Activated CD4-positive, alpha-beta T cell treated with anti-CD3 and anti-CD28 coated beads for 36 hours (primary cell): ENCODE measurements at places on chromosomes 6 and 20. TPM values are rescaled to one million over a fixed set of nuclear protein-coding genes. Genes with fewer than 3 reads are reported as not detected.

- no peak overlapping the region for H3K4me3 ChIP-seq
- no peaks in the 10 kb centered on the region for H3K4me1 ChIP-seq
- no peak overlapping the region for H3K27ac ChIP-seq
- H3K27me3 ChIP-seq: peaks cover 12% of the 10 kb centered on the region
These were observed 168.5 kb downstream of the SCP2D1 start for GRCh38 chr20:18981962-18982539.

DNA sequence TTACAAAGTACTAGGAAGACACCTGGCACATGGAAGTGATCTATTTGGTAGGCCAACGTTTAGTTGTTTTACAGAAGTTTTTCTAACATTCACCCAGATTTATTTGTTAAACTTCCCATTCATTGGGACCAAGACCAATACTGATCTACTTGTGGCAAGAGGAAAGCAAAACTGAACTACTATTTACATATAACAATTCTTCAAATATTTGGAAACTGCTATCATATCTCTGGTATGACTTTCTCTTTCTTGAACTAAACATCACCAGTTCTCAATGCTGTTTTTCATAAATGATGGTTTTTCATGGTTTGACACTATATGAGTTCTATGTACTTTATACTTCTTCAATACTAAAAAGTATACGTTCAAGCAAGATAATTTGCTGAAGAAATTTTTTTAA lies 189.2 kb downstream of the ASCC3 start:
- H3K4me1 ChIP-seq: no peaks in the 10 kb centered on the region
- no peak overlapping the region for H3K27ac ChIP-seq
- H3K27me3 ChIP-seq: no peaks in the 10 kb centered on the region
- H3K36me3 ChIP-seq: peaks cover 3% of the 10 kb centered on the region
- H3K4me3 ChIP-seq: no peak overlapping the region

- peak; percentile 2 for DNase-seq
- H3K4me1 ChIP-seq: no peaks in the 10 kb centered on the region
- no peaks in the 10 kb centered on the region for H3K27me3 ChIP-seq
- no peak overlapping the region for H3K4me3 ChIP-seq
These were observed 49.8 kb downstream of the MYH7B start for GRCh38 chr20:35005463-35005961.

GRCh38 chr6:32566957-32567356 lies 22.7 kb downstream of the HLA-DRB1 start:
- peaks cover 2% of the 10 kb centered on the region for H3K27me3 ChIP-seq
- no peak overlapping the region for H3K4me3 ChIP-seq
- H3K4me1 ChIP-seq: peaks cover 7% of the 10 kb centered on the region
- DNase-seq: no peak
- no peaks in the 10 kb centered on the region for H3K36me3 ChIP-seq

DNA sequence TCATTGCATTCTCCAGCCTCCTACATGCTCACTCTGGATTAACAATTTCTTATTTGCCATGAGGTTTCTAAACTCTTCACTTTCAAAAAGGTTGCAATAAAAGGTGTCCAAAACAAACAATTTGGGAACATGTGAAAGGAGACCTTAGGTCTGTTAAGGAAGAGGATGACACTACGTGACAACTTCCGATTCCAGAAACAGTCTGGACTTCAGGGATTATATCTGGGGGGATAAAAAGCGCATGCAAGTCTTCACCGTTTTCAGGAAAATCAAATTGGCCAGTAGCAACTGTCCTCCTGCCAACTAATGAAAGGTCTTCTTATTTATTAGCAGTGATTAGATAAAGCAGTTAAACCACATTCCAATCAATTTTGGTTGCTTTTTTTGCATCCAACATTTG lies 1.8 kb downstream of the ZDHHC14 start:
- H3K4me1 ChIP-seq: peaks cover 26% of the 10 kb centered on the region
- peaks cover 8% of the 10 kb centered on the region for H3K27me3 ChIP-seq
- DNase-seq: no peak
- H3K36me3 ChIP-seq: peaks cover 7% of the 10 kb centered on the region
- H3K27ac ChIP-seq: peak overlapping the region; percentile 31
- H3K4me3 ChIP-seq: peak overlapping the region; percentile 79

GRCh38 chr6:64376394-64376793 lies 740.8 kb downstream of the PHF3 start:
- no peak for DNase-seq
- H3K27me3 ChIP-seq: no peaks in the 10 kb centered on the region
- H3K27ac ChIP-seq: no peak overlapping the region
- H3K4me1 ChIP-seq: no peaks in the 10 kb centered on the region

DNA sequence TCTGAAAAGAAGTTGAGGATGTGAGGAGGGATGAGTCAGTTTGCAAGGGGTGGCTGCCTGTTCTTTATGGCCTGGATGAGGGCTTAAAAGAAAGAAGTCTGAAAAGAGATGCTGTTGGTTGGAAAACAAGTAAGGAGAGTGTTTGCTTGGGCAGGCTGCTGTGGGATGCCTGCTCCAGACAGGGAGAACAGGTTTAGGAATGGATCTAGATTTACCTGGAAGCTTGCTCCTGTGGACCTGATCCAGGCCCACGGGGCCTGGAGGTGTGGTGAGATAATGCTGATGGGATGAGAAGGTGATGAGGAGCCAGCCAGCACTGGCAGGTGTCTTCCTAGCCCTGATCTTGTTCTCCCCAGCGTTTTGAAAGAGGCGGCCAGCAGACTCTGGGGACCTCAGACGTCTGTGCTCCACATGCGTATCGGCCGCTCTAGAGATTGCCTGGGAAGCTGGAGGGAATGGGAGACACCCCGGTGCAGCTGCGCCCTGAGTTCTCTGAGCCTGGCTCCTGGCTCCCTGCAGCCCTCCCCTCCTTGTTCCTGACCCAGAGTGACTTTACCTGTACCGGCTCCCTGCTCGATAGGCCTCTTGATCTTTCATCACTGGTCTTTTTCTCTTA lies 331.3 kb downstream of the ZFAND3 start:
- peak overlapping the region; percentile 12 for H3K27ac ChIP-seq
- H3K4me3 ChIP-seq: no peak overlapping the region
- no peaks in the 10 kb centered on the region for H3K27me3 ChIP-seq
- no peak for DNase-seq

DNA sequence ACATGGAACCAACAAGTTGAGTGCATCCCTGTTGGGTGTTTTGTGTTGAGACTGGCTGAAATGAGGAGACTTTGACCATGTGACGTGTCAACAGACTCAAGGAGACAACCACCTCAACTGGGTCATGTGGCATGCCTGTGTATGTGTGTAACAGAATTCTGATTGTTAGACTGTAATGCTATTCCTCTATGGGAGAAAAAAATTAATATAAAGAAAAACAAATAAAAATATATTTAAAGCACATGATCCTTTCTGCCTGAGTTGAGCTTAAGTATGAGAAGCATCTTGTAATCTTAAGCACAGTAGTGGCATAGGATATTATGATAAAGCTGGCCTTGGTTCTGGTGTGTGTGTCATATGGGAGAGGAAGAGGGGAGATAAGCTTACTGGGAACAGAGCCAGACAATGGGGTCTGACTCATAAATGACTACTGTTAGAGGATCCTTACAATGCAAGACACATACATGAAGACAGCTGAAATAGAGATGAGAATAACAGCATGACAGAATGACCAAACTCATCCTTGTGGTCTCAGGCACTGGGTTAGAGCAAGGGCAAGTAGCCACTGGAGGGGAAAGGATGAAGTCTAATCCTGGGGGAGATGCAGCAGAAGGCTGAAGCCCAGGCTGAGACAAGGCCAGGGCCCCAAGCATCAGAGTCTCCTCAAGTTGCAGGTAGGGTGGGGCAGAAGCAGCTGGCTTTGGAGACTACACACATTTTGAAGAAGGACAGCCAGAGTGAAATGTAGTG lies 9.2 kb downstream of the TP53INP2 start:
- H3K4me1 ChIP-seq: peaks cover 24% of the 10 kb centered on the region
- no peak overlapping the region for H3K4me3 ChIP-seq
- H3K27ac ChIP-seq: peak overlapping the region; percentile 0
- H3K36me3 ChIP-seq: peaks cover 17% of the 10 kb centered on the region

- H3K27ac ChIP-seq: no peak overlapping the region
- no peak for DNase-seq
- no peak overlapping the region for H3K4me3 ChIP-seq
- H3K4me1 ChIP-seq: no peaks in the 10 kb centered on the region
- no peaks in the 10 kb centered on the region for H3K36me3 ChIP-seq
These were observed 121.0 kb downstream of the FHL5 start for GRCh38 chr6:96683819-96684528.

DNA sequence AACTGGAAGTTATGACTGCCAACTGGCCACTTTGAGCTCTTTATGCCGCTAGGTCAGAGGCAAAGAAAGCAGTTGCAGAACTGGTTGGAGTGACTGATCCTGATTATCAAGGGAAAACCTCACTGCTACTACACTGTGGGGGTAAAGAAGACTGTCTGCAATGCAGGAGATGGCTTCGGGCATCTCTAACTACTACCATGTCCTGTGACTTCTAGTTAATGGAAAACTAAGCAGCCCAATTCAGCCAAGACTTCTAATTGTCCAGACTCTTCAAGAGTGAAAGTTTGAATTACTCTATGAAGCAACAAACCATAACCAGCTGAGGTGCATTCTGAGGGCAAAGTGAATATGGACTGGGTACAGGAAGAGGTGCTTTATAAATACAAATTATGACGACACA lies 773.6 kb upstream of the SLC35B3 start:
- DNase-seq: no peak
- no peak overlapping the region for H3K27ac ChIP-seq
- H3K27me3 ChIP-seq: no peaks in the 10 kb centered on the region
- no peaks in the 10 kb centered on the region for H3K36me3 ChIP-seq

GRCh38 chr20:25178563-25179438 lies 16.7 kb upstream of the ENTPD6 start:
- DNase-seq: peak; percentile 15
- H3K27ac ChIP-seq: no peak overlapping the region
- H3K4me1 ChIP-seq: peaks cover 2% of the 10 kb centered on the region

GRCh38 chr6:42904467-42904866 lies 11.4 kb upstream of the PTCRA start:
- peaks cover 9% of the 10 kb centered on the region for H3K4me1 ChIP-seq
- no peak overlapping the region for H3K27ac ChIP-seq
- DNase-seq: no peak
- H3K36me3 ChIP-seq: no peaks in the 10 kb centered on the region
- H3K27me3 ChIP-seq: no peaks in the 10 kb centered on the region
- no peak overlapping the region for H3K4me3 ChIP-seq

GRCh38 chr6:57138026-57138425 lies 34.1 kb upstream of the BAG2 start:
- no peaks in the 10 kb centered on the region for H3K27me3 ChIP-seq
- peaks cover 14% of the 10 kb centered on the region for H3K4me1 ChIP-seq

GRCh38 chr20:63491078-63491477 lies 7.8 kb downstream of the EEF1A2 start:
- no peaks in the 10 kb centered on the region for H3K4me1 ChIP-seq
- no peaks in the 10 kb centered on the region for H3K36me3 ChIP-seq
- no peak overlapping the region for H3K4me3 ChIP-seq
- H3K27me3 ChIP-seq: peaks cover 10% of the 10 kb centered on the region

GRCh38 chr6:78611102-78611620 lies 256.2 kb upstream of the IRAK1BP1 start:
- no peak for DNase-seq
- no peaks in the 10 kb centered on the region for H3K36me3 ChIP-seq
- peaks cover 6% of the 10 kb centered on the region for H3K27me3 ChIP-seq

GRCh38 chr20:13425381-13426135 lies 204.5 kb downstream of the ISM1 start:
- DNase-seq: no peak
- peaks cover 5% of the 10 kb centered on the region for H3K4me1 ChIP-seq
- H3K27ac ChIP-seq: no peak overlapping the region
- H3K36me3 ChIP-seq: peaks cover 17% of the 10 kb centered on the region

Gene LST1
- total RNA-seq: 9.1 TPM

Gene ULBP3
- 0.77 TPM for total RNA-seq

Gene NKX2-2
- total RNA-seq: not detected

Gene FGD2
- total RNA-seq: 0.50 TPM

Gene CALHM6
- 10.0 TPM for total RNA-seq

Gene GSTA3
- total RNA-seq: not detected

Gene FAM83C
- not detected for total RNA-seq

Gene SLC17A1
- 0.09 TPM for total RNA-seq

Gene ECI2
- total RNA-seq: 38.4 TPM
